ENCODE measurements at places on chromosomes 3 and 15. TPM values are rescaled to one million over a fixed set of nuclear protein-coding genes. Genes with fewer than 3 reads are reported as not detected.
A peak's percentile ranks its signal among the peaks of the same experiment; 100 is the strongest.

DNA sequence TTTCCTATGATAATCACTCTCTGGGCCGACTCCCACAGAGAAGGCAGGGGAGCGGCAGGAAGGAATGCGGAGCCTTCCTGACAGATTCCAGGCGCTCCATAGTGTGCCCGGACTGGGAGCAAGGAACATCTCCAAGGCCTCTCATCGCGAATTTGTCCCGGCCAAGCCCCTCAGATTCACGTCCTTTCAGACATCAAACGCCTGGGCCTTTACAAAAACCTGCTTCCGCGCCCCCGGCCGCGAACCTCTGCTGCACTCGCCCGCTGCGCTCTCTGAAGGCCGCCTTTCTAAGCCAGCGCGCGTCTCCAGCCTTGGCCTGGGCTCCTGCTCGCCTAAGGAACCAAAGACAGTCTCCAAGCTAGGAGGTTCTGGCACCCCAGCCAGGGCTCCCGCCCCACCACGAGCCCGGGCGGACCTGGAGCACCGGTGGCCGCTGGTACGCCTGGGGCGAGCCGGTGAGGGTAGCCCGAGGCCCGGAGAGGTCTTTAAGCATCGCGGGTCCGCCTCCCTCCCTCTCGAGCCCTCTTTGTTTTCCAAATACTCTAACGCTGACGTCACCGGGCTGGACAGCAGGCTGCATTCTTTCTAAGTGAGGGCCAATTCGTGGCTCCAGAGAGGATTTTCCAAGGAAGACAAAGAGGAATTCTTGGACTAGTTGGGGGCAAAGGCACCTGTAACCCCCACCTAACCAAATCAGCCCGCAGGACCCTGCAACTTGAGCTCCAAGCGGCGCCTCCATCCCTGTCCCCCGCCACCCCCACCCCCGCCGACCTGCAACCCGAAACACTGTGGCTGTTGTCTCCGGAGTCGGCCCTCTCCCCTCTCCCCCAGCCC is 759 bp downstream of the AMOTL2 start:
- H3K27ac ChIP-seq = peak overlapping the region; percentile 95
- H3K4me1 ChIP-seq = peaks cover 4% of the 10 kb centered on the region
- peak overlapping the region; percentile 74 for H3K4me3 ChIP-seq
- DNase-seq = peak; percentile 79
- H3K36me3 ChIP-seq = peaks cover 24% of the 10 kb centered on the region
- no peaks in the 10 kb centered on the region for H3K27me3 ChIP-seq

GRCh38 chr15:74403991-74404563 is 29.7 kb downstream of the SEMA7A start:
- H3K36me3 ChIP-seq = no peaks in the 10 kb centered on the region
- H3K4me1 ChIP-seq = no peaks in the 10 kb centered on the region
- DNase-seq = no peak
- H3K27me3 ChIP-seq = no peaks in the 10 kb centered on the region

Gene SIDT1
- total RNA-seq = 0.28 TPM

Gene A4GNT
- total RNA-seq = 0.47 TPM
